Activated CD8-positive, alpha-beta T cell treated with anti-CD3 and anti-CD28 coated beads for 36 hours (primary cell): ENCODE measurements at places on chromosomes 5 and 9. TPM values are rescaled to one million over a fixed set of nuclear protein-coding genes. Genes with fewer than 3 reads are reported as not detected.

- H3K27ac ChIP-seq, result no peak overlapping the region
- no peak overlapping the region for H3K4me3 ChIP-seq
Measured at GRCh38 chr5:6118691-6119090, 259.7 kb downstream of the MED10 start.

DNA sequence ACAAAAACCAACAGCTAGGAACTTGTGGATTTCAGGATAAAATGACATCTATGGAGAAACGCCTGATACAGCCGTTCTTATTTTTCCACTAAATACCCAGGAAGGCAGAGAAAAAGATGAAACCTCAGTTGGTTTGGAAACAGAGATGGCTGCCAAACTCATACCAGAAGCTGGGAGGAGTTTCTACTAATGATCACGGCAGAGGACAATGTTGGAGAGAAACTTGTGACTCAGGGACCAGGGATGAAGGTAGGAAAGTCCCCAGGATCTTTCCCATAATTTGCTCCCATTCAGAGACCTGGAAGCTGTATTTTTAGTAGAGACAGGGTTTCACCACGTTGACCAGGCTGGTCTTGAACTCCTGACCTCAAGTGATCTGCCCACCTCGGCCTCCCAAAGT lies 187.1 kb upstream of the IER5L start:
- H3K4me3 ChIP-seq, result no peak overlapping the region
- H3K36me3 ChIP-seq, result no peaks in the 10 kb centered on the region
- H3K27me3 ChIP-seq, result no peaks in the 10 kb centered on the region
- H3K27ac ChIP-seq, result no peak overlapping the region
- H3K4me1 ChIP-seq, result no peaks in the 10 kb centered on the region
- no peak for DNase-seq

DNA sequence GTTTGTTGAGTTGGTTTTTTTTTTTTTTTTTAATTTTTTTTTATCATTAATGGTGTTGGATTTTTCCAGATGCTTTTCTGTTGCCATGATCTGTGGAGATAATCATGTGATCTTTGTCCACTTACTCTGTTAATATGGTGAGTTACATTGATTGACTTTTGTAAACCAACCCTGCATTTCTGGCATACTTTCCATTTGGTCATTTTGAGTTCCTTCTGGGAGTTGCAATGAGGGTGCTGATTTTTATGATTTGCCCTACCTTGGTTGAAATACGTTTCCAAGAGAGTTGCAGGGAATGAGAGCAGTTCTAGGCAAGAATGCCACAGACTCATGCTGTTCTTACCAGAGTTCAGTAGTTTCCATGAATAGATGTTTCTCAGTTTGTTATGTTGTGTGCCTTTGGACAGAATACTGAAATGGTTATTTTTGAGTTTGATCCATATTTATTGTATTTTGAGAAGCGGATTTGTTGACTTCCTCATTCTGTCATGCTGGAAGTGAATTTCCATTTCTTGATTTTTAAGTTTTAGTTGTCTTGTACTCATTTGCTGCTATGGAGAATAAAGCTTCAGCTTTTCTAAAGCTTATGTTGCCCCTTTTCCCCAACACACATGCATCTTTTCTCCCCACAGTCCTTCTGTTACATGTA lies 69.0 kb downstream of the SCAMP1 start:
- no peak for DNase-seq
- peaks cover 49% of the 10 kb centered on the region for H3K36me3 ChIP-seq
- no peak overlapping the region for H3K27ac ChIP-seq
- H3K27me3 ChIP-seq, result no peaks in the 10 kb centered on the region
- no peak overlapping the region for H3K4me3 ChIP-seq
- H3K4me1 ChIP-seq, result peaks cover 5% of the 10 kb centered on the region

- no peak for DNase-seq
- no peak overlapping the region for H3K4me3 ChIP-seq
- H3K36me3 ChIP-seq, result peaks cover 3% of the 10 kb centered on the region
- H3K27ac ChIP-seq, result no peak overlapping the region
- H3K4me1 ChIP-seq, result peaks cover 4% of the 10 kb centered on the region
- H3K27me3 ChIP-seq, result no peaks in the 10 kb centered on the region
Measured at GRCh38 chr5:77102549-77102948, 15.5 kb upstream of the ZBED3 start.

DNA sequence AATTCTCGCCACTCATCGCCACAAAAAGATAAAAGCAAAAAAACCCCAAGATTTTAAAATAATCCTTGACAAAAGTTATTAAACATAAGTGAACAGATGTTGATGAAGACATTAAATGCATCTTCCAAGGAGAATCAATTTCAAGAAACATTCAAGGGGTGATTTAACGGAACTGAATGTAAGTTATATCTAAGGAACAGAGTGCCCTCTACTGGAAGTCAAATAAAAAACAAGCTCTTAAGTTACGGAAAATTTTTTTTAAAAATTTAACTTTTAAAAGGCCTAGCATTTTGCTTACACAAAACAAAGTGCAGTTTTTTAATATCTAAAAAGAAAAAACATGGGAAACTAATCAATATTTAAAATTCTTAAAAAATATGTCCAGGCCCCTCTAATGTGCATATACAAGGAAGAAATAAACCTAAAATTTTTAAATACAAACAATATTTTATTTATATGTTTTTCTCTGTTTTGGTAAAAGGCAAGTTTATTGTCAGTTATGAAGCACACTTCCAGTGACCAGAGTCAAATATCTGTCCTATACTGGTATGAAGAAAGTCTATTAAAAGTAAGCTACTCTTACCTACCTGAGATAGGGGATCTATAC lies 28.0 kb downstream of the TEX10 start:
- H3K4me3 ChIP-seq, result no peak overlapping the region
- peaks cover 7% of the 10 kb centered on the region for H3K4me1 ChIP-seq
- peaks cover 40% of the 10 kb centered on the region for H3K36me3 ChIP-seq
- DNase-seq, result no peak
- no peak overlapping the region for H3K27ac ChIP-seq

DNA sequence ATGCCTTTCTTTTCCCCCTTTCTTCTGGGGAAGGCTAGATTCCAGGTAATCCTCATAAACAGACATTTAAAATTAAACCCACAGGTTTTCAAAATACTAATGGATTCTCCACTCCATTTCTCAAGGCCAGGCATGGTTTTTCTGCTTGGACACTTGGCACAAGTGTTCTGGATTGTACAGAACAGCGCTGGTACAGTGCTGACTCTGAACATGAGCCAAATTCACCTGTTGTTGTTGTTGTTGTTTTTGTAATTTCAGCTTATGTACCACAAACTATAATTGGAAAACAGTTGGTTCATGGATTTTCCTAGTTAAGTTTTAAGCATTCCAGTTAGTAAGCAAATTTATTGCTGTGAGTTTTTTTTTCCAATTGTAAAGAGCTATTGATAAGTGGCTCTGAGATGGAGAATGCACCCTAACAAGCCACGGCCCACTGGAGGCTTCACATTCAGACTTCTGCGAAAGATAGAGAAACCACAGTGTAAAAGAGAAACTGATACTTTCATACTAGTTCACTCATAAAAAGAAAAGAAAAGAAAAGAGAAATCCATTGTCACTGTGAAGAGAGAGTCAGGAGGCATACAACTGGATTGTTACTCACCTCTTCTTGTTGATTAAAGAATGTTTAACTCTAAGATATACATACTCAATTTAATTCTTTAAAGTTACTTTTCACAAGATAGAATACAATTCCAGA lies 16.2 kb upstream of the ITGA1 start:
- H3K36me3 ChIP-seq, result peaks cover 2% of the 10 kb centered on the region
- DNase-seq, result peak; percentile 80
- peak overlapping the region; percentile 80 for H3K27ac ChIP-seq

GRCh38 chr5:6754766-6755165 lies 41.5 kb downstream of the TENT4A start:
- DNase-seq, result no peak
- no peak overlapping the region for H3K27ac ChIP-seq
- no peak overlapping the region for H3K4me3 ChIP-seq
- H3K27me3 ChIP-seq, result no peaks in the 10 kb centered on the region

GRCh38 chr5:146877783-146878475 lies 628 bp downstream of the PPP2R2B start:
- H3K27me3 ChIP-seq, result peaks cover 21% of the 10 kb centered on the region
- peak overlapping the region; percentile 76 for H3K4me3 ChIP-seq
- H3K27ac ChIP-seq, result no peak overlapping the region
- no peaks in the 10 kb centered on the region for H3K36me3 ChIP-seq
- DNase-seq, result peak; percentile 45
- peaks cover 11% of the 10 kb centered on the region for H3K4me1 ChIP-seq

- H3K36me3 ChIP-seq, result peaks cover 72% of the 10 kb centered on the region
- peak overlapping the region; percentile 68 for H3K27ac ChIP-seq
- H3K27me3 ChIP-seq, result no peaks in the 10 kb centered on the region
- H3K4me3 ChIP-seq, result no peak overlapping the region
- H3K4me1 ChIP-seq, result peaks cover 34% of the 10 kb centered on the region
Measured at GRCh38 chr5:181236471-181236870, 7.2 kb downstream of the RACK1 start.

- no peaks in the 10 kb centered on the region for H3K36me3 ChIP-seq
- H3K27ac ChIP-seq, result no peak overlapping the region
- H3K4me1 ChIP-seq, result no peaks in the 10 kb centered on the region
Measured at GRCh38 chr9:83005361-83005760, 57.6 kb downstream of the RASEF start.

- no peaks in the 10 kb centered on the region for H3K36me3 ChIP-seq
- H3K4me3 ChIP-seq, result peak within 1 kb of the TSS; percentile 64
- DNase-seq, result peak; percentile 7
- H3K4me1 ChIP-seq, result peaks cover 10% of the 10 kb centered on the region
- no peak within 1 kb of the TSS for H3K27ac ChIP-seq
Measured at GRCh38 chr5:112419164-112419985, at the start of gene EPB41L4A. Gene EPB41L4A (minus strand): TSS chr5:112419277. CDS start chr5:112419039, 238 bp downstream.

DNA sequence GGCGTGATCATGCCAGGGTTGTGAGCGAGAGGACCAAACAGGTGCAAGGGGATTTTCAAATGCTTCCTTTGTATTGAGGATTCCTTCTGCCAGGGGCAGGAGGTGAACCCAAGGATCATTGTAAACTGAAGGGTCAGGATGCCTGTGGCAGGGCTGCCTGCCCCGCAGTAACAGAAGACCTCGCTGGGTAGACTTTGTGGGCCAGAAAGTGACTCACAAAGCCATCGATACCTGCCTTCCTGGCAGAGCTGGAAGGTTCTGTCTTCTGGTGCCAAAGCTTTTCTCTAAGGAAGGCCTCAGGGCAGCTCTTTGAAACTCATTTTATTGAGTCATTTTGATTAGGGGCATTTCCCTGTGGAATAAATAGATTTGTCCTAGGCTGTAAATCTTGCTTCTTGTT lies 223.4 kb downstream of the ICE1 start:
- no peak overlapping the region for H3K27ac ChIP-seq
- H3K27me3 ChIP-seq, result no peaks in the 10 kb centered on the region
- DNase-seq, result no peak

GRCh38 chr9:91126761-91127445 lies 234.8 kb downstream of the AUH start:
- peaks cover 13% of the 10 kb centered on the region for H3K36me3 ChIP-seq
- DNase-seq, result no peak
- H3K27me3 ChIP-seq, result no peaks in the 10 kb centered on the region
- H3K4me1 ChIP-seq, result peaks cover 30% of the 10 kb centered on the region

DNA sequence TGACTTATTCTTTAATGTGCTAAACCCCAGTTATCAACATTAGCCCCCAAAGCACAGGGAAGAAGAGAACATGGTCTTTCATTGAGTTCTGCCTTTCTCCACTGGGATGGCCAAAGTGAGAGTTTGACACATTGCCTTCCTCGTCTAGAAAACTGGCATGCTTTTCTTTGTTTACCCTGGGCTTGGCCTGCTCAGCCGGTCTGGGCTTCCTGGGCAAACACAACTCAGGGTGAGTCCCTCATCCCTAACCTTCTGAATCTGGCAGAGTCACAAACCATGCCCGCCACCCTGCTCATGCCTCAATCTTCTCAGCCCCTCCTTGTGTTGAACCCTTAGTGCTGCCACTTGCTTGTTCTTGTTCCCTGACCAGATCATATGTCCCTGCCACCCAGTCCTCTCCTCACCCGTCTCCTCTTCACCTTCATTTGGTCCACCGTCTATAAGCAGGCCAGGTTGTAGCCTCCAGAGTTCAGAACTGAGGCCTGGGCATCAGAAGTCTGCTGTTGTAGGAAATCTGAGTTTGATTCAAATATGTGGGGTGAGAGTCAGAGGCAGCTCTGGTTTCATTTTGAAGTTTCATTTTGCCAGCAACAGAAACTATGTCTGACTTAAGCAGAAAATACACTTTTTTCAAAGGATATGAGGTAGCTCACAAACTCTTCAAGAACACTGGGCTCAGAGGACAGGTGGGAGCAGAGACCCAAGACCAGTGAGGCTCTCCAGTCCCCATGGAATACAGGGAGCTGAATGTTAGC lies 217.6 kb downstream of the NDUFS4 start:
- H3K27me3 ChIP-seq, result peaks cover 2% of the 10 kb centered on the region
- H3K27ac ChIP-seq, result no peak overlapping the region
- no peaks in the 10 kb centered on the region for H3K36me3 ChIP-seq
- peaks cover 3% of the 10 kb centered on the region for H3K4me1 ChIP-seq
- no peak overlapping the region for H3K4me3 ChIP-seq

DNA sequence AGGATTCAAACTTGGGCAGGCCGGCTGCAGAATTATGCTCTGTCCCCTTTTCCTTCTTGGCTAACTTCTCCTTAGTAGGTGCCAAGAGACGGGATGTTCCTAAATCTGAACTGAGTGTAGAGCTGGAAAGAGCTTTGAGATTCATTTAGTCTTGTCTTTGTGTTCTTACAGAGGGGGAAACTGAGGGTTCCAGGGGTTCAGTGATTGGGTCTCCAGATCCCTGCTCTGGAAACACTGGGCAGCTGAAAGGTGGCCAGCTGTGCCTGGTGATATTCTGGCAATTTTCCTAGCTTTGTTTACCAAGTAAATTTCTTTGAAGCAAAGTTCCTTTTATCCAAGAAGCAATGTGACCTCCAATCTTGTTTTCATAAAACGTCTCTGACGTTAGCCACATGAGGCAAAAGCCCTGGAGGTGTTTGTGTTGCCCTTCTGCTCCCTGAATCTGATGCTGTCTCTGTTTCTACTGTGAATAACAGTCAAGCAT lies 288.7 kb downstream of the ZSWIM6 start:
- no peak for DNase-seq
- H3K4me3 ChIP-seq, result no peak overlapping the region
- H3K27me3 ChIP-seq, result peaks cover 17% of the 10 kb centered on the region

DNA sequence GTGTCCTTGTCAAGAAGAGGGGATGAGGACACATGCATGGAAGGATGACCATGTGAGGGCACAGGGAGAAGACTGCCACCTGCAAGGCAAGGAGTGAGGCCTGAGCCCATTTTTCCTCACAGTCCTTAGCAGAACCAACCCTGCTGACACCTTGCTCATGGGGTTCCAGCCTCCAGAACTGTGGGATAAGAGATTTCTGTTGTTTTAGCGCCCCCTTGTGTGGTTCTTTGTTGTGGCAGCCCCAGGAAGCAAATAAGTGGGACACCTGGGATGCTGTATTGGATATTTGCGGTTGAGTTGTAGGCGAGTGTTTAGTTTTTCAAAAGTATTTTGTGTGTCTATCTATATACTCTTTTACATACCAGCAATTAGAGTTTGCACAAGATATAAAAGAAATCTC lies 206.4 kb downstream of the NXNL2 start:
- H3K36me3 ChIP-seq, result no peaks in the 10 kb centered on the region
- no peak overlapping the region for H3K4me3 ChIP-seq
- no peaks in the 10 kb centered on the region for H3K4me1 ChIP-seq
- peaks cover 7% of the 10 kb centered on the region for H3K27me3 ChIP-seq
- no peak overlapping the region for H3K27ac ChIP-seq
- peak; percentile 27 for DNase-seq

GRCh38 chr5:169728-170094 lies 21.6 kb upstream of the LRRC14B start:
- DNase-seq, result no peak
- H3K36me3 ChIP-seq, result no peaks in the 10 kb centered on the region

The SLC34A3 gene
- not detected for total RNA-seq

The FCN1 gene
- total RNA-seq, result not detected

The PRLR gene
- not detected for total RNA-seq

The PFN3 gene
- not detected for total RNA-seq

The WDR36 gene
- 65.6 TPM for total RNA-seq

The KIF24 gene
- 5.8 TPM for total RNA-seq

The ZNF622 gene
- total RNA-seq, result 36.7 TPM

The AJM1 gene
- total RNA-seq, result 6.4 TPM

The PIP5K1B gene
- 0.98 TPM for total RNA-seq

The NEUROG1 gene
- total RNA-seq, result not detected

The HTR1A gene
- total RNA-seq, result not detected
